Activated naive CD4-positive, alpha-beta T cell (primary cell): ENCODE measurements at places on chromosomes 6 and 20.

DNA sequence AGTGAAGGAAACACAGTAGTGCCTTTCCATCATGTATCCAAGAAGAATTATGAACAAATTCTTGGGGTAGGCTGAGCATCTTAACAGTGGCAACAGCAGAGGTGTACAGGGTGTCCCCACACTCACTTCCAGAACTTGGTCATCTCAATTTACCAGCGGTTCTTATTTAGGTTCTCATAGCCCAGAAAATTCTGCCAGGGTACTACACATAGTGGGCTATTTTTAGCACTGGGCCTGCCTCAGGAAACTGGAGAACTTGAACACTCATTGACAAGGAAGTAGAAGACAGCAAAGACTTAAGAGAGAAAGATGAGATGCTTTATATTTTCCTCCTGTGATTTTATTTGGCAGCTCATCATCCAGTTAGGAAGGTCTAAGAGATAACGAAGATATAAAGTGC is 71.8 kb upstream of the PHIP start:
- DNase-seq = no peak

DNA sequence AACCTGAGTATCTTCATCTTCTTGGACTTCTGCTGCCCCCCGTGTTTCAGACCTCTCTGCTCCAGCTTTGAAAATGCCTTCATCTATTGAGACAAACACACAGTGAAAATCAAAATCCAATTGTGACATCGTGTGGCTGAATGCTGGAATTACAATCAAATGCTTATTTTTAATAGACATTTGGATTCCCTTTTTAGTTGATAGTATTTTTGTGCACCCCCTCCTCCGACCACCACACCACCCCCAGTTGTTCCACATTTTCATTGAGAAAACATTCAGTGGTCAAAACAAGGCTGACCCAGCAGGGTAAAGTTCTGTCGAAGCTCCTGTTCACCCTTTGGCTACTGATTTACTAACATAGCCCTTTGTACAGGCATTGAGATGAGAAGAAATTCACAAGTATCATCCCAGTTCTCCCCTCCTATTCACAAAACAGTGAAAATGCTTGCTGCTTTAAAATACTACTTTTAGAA is 79.0 kb downstream of the NRSN1 start:
- DNase-seq = no peak

GRCh38 chr6:71250099-71250602 is 38.5 kb upstream of the OGFRL1 start:
- DNase-seq = no peak

GRCh38 chr6:109073344-109074132 is 21.1 kb downstream of the SESN1 start:
- DNase-seq = no peak

DNA sequence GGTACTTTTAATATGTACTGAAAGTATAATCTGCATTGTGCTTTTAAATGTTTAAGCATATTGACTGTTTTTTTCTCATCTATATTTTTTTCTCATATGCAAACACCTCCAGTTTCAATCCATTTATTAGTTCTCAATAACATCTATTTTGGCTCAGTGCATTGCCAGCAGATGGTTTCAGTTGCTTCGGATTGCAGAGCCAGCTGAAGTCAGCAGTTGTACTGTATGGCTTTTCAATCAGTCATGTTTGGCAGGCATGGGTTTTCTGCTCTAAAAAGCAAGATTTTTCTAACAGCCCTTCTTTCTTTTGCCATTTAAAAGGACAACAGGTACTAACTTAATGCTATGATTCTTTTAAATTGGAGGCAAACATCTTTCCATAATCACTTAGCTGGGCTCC is 121.2 kb downstream of the CD109 start:
- DNase-seq = no peak

GRCh38 chr6:20565342-20565741 is 31.1 kb downstream of the CDKAL1 start:
- DNase-seq = no peak

GRCh38 chr6:81172056-81172740 is 580.3 kb downstream of the TENT5A start:
- no peak for DNase-seq

DNA sequence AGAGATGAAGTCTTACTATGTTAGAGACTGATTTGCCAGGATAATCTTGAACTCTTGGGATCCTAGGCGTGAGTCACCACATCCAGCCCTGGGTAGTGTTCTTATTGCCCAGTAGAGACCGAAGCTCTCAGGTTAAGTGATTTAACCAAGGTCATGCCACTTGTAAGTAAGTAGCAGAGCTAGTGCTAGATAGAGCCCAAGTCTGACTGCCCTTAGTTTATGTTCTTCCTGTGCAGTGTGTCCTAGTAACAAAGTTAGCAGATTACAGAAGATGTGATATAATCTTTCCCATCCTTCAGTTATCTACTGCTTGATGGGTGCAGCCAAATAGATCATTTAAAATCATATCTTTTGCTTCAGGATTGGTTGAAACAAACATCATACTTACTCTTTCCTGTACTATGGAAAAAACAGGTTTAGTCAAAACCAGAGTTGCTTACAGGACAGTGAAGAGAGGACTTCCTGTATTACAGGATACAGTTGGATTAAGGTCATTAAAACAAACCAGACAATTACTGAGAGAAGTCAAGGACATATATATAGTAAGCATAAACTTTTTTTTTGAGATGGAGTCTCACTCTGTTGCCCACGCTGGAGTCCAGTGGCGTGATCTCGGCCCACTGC is 9.5 kb upstream of the PABPC1L start:
- no peak for DNase-seq

- no peak for DNase-seq
Measured at GRCh38 chr20:33657704-33658095, 4.4 kb upstream of the C20orf144 start.

GRCh38 chr6:45650524-45651135 is 272.9 kb upstream of the SUPT3H start:
- DNase-seq = no peak

- DNase-seq = no peak
Measured at GRCh38 chr20:48783533-48784272, 44.1 kb downstream of the PREX1 start.

DNA sequence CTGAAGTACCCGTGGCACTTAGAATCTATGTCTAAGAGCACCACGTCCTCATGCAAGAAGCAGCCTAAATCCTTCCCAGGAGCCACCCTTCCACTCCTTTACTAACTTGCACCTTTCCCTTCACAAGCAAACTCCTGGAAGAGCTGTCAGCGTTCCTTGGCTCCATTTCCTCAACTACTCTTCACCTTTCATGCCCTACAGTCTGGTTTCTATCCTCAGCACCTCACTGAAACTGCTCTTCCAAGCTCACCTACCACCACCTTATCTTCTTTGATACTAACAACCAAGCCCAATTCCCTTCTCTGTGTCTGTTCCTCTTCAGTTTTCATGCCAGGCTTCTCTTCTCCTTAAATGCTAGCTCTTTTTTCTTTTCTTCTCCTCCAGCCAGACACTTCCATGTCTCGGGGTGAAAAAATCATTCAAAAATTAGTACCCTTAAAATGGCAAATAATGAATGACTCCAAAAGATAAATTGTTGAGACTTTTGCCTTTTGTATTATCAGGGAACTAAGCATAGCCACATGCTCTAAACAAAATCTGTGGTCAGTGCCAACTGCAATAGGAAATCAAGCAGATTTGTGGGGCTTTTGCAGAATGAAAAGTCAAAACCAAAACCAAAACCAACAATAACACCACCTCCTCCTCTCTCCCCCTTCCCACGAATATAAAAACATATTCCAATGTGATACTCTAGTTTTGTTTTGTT is 149.6 kb upstream of the KCNK16 start:
- DNase-seq = no peak

DNA sequence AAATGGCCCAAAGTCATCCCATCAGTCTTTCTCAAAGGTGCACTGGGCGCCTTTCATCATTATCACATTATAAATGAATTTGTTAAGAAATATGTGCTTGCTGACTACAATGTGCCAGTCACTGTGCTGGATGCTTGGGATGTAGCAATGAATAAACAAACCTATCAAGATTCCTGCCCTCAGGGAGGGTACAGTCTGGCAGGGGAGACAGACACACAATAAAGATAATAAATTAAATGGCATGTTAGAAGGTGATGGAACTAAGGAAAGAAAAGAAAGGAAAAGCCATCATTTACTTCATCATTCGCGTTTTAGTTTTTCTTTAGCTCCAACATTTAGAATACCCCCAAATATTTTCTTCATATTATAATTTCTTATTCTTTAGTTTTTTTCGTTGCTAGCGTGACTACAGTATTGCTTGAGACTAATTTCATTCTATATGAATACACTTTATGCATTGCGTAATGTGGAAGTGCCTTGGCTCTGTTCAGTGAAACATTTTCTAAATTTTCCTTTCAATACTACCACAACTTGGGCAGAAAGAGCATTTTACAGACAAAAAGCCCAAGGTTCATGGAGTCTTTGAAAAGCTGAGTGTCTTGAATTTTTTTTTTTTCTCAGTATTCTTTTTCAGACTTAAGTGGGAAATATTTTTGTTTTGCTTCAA is 48.7 kb upstream of the CITED2 start:
- no peak for DNase-seq

DNA sequence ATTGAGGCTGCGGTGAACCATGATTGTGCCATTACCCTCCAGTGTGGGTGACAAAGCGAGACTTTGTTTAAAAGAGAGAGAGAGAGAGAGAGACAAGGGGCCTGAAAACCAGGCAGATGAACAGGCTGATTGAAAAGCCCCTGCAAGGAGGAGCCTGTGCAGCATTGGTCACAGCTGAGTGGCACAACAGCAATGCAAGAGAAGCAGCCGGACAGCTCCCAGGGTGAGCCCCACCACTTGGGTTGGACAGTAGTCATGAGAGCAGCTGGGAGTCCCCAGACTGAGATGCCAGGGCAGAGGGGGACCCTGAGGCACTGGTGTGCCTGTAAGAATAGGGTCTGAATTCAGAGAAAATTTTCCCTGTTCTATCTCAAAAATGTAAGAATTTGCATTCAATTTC is 10.2 kb downstream of the DNPH1 start:
- no peak for DNase-seq

DNA sequence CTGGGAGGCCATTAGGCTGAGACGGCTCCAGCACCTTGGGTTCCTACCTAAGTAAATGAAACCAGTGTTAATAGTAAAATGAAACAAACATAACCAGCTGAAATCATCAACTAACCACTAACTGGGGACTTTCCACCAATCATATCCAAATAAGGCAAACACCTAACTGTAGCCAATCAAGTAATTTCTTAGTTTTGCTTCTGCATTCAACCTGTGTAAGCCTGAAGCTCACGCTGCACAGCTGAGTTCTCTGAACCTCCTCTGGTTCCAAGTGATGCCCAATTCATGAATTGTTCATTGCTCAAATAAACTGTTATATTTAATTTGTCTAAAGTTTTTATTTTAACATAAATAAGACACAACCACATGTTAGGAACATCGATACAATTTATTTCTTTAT is 22.5 kb downstream of the KLHL32 start:
- no peak for DNase-seq

DNA sequence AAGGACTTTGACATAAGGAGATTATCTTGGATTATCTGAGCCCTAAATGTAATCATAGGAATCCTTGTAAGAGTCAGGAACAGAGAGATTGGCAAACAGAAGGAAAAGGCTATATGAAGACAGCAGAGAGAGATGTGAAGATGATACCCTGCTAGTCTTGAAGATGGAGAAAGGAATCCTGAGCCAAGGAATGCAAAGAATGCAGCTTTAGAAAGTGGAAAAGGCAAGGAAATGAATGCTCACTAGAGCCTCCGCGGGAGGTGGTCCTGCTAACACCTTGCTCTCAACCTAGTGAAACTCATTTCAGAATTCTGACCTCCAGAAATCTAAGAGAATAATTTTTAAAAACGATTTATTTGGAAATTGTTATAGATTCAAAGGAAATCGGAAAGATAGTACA is 117.1 kb downstream of the TBXT start:
- no peak for DNase-seq

GRCh38 chr6:13146442-13146841 is 181.9 kb downstream of the TBC1D7 start:
- DNase-seq = no peak

GRCh38 chr6:156839591-156840001 is 62.4 kb downstream of the ARID1B start:
- DNase-seq = no peak

DNA sequence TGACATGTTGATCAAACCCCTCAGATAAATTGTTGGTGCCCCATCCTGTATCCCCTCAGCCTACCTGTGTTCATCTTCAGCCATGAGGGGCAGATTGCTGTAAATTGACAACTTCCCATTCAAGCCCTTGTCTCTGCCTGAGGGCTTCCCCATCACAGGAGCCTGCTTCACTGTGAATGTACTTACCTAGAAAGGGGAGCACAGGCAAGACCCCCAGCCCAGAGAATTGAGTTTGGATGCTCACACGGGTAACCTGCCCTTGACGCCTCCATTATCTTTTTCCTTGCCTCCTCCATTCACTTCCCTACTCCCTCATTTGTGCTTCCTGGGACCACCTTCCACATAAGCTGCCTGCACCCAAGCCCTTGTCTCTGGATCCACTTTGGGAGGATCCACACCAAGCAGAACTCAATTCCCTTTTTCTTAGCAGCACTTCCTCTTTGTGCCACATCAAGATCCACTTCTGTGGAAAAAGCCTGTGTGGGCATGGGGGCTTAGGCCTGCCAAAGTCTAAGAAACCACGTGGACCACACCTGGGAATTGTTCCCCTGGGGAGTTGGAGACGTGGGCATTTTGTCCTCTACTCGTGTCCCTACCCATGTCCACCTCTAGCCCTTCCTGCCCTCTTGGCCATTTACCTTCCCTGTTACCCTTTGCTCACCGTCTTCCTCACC is 103.4 kb upstream of the FOXA2 start:
- DNase-seq = no peak

- DNase-seq = no peak
Measured at GRCh38 chr20:42576167-42576566, 613.5 kb downstream of the PTPRT start.

GRCh38 chr20:32333181-32333987 is 24.7 kb upstream of the ASXL1 start:
- no peak for DNase-seq
